ENCODE measurements at places on chromosomes 3 and 15.

- DNase-seq, result no peak
Measured at GRCh38 chr3:7607676-7608075, 746.8 kb downstream of the GRM7 start.

DNA sequence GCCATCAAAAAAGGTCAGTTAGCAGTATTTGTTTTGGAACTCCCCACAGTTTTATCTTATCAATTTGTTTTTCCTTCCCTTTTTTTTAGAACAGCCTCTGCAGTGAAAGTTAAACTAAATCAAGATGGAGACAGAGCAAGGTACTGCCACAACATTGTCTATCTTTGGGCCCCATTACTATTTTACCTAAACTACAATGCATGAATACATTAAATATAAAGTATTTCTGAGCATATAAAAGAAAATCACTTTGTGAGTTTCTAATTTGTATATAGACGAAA, 139.5 kb downstream of the MEIS2 start:
- no peak for DNase-seq

- no peak for DNase-seq
Measured at GRCh38 chr3:104126463-104126862, 1240.2 kb upstream of the ALCAM start.

GRCh38 chr3:123419850-123420297, 29.0 kb downstream of the ADCY5 start:
- DNase-seq, result no peak

DNA sequence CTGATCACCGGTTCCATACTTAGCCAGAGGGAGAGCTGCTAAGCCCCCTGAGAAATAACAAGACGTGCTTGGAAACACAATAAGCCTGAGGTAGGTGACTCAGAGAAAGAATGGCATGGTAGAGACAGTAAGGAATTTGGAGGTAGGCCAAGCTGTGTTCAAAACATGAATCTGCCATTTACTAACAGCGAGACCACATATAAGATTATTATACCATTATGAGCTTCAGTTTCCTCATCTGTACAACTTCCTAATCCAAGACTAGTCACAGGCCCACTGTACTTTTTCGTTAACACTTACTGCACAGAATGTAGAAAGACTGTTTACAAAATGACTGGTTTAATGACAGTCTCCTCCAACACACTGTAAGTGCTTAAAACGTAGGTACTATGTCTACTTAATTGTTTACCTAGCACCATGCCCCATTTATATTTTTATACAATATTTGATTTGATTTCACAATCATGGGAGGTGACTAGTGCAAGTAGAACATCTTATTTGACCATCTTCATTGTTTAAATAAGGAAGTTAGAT, 25.7 kb downstream of the ATOSA start:
- DNase-seq, result peak; percentile 89

DNA sequence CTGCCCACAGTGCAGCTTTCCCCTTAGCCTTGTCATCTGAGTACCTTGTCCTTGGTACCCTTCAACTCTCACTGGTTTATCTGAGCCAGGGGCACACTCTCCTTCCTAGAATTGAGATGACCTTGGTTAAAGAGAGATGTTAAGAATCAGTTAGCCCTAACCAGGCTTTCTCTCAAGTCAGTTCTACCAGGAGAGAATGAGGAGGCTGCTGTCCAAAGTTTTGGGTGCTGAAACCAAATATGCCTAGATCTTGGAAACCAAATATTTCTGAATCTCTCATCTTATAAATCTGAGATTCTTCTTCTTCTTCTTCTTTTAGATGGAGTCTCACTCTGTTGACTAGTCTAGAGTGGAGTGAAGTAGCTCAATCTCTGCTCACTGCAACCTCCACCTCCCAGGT, 12.0 kb upstream of the CTXND1 start:
- DNase-seq, result peak; percentile 28

GRCh38 chr3:73624821-73625665, at the start of gene PDZRN3:
TSS of gene PDZRN3 (minus strand) at chr3:73624941.
- peak; percentile 84 for DNase-seq

GRCh38 chr3:21331321-21331720, 419.7 kb downstream of the ZNF385D start:
- DNase-seq, result no peak
